Pulmonary artery endothelial cell (primary cell): ENCODE measurements at places on chromosomes 5 and 9. TPM values are rescaled to one million over a fixed set of nuclear protein-coding genes. Genes with fewer than 3 reads are reported as not detected.

GRCh38 chr9:116479056-116479544, 208.0 kb upstream of the TRIM32 start:
- DNase-seq = no peak

GRCh38 chr5:132224716-132225115, 2.9 kb downstream of the P4HA2 start:
- no peak for DNase-seq

GRCh38 chr5:68423154-68423811, 207.7 kb downstream of the PIK3R1 start:
- DNase-seq = no peak

The PKD2L2 gene
- total RNA-seq = not detected in 2 replicates

DNA sequence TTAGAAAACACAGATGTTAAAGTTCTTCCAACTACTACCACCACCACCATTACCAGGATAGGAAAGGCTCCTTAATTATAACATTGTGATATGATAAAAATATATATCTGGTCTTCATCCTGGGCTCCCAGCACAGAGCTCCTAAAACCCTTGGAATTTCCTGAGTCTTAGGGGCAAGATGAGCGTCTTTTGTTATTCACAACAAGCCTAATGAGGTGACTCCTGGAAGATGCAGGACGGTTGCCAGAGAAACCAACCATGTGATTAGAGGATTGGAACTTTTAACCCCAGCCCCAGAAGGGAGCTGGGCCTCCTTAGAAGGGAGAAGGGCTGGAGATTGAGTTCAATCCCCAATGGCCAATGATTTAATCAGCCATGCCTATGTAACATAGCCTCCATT, 148.0 kb upstream of the ADRA1B start:
- DNase-seq = no peak

DNA sequence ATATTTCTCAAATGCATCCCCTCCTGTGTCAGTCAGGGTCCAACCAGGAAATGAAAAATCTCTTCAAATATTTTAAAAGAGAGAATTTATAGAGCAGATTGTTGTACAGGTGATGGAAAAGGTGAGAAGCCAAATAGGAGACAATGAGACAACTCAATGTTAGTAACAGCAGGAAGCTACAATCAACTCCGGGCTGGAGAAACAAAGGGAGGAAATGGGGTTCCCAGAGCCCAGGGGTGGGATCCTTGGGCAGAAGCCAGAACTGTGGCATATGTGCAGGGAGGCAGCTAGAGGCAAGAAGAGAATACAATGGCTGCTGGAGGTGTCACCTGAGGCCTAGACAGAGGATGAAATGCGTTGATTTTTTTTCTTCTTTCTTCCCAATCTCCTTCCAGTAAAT, 361.8 kb upstream of the ACTBL2 start:
- peak; percentile 35 for DNase-seq

DNA sequence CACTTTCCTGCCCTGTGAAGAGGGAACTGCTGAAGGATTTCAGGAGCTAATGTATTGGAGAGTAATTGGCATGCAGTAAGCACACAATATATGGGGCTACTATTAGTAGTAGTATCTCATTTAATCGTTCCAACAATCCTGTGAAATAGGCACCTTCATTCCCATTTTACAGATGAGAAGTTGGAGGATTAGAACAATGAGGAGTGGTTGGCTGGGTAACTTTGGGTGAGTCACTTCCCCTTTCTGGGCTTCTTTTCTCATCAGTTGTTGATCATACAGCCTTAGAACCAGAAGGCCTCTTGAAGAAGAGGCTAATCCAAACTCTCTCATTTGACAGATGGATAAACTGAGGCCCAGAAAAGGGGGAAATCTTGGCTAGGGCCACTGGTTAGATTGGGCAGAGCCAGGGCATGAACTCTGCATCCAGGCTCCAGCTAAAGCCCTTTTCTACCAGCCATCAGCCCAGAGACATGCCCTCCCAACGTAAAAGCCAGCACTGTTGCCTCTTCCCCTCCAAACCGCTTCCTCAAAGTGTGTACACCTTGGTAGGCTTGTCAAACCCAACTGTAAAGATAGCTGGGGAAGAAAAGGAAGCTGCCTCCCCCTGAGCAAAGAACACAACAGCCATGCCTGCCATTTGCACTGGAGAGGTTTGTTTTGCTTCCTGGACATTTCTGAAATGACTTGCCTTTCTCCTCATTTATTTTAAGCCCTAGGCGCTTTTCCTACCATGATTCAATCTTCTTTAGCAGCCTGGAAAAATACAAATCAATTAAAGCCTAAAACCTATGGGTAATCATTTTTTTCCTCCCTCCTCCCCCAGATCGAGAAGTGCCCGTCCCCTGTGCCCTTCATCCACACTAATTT, 992 bp downstream of the SPACA9 start:
- no peak for DNase-seq
